ENCODE measurements at places on chromosomes 11 and 22.
A peak's percentile ranks its signal among the peaks of the same experiment; 100 is the strongest.

GRCh38 chr11:83836065-83836464, 549.9 kb upstream of the CCDC90B start:
- no peak for DNase-seq

DNA sequence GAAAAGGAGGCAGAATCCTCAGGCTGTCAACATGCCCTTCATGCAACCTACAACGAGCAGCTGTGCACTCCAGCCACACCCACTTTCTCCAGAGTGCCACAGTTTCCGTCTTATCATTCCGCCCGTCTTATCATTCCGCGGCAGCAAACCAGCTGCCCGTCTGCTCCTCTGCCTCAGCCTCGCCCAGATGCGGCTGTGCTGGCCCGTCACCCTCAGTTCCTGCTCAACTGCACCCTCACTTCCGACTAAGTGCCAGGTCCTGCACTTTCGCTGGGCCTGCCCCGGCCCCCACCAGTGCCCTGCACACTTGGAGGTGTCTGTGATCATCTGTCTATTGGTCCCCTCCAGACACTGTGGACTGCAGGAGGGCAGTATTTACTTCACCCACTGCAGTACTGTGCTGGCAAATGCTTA, 43.7 kb downstream of the MICAL3 start:
- DNase-seq = no peak

DNA sequence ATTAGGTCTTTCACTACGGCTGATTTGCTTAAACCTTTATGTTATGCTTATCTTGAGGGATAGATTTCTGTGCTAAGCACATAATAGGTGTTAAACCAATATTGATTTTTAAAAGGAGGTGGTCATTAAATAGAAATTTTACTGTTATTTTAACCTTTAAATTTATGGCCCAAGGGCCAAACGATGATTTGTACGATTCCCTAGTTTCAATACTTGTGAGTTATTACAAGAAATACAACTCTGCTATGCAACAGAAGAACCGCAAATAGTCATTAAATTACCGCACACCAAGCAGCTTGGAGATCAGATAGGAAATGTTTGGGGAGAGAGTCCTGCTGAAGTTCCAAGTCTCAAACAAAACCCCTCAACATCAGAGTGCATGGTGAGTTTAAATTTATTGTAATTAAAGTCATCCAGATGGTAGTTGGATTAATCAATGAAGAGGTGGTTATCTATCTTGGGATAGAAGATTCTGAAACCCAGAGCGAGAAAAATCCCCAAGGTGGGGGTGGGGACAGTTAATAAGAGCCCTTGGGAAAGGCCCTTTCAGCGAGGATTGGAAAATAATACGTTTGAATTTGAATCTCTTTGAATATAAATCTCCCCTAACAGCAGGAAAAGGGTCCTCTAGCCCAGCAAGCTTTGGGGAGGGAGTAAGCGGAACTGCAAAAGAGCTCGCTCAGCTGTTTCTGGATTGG, 805 bp upstream of the QSER1 start:
- peak; percentile 32 for DNase-seq

- DNase-seq = no peak
Measured at GRCh38 chr11:95915051-95915450, 8.9 kb downstream of the MTMR2 start.

GRCh38 chr11:108568195-108568858, 25.2 kb downstream of the EXPH5 start:
- no peak for DNase-seq

GRCh38 chr11:83156996-83157593, at the start of gene PCF11:
Gene PCF11, plus strand, starts transcription at chr11:83157131. Its CDS starts 309 bp downstream, at chr11:83157440.
- DNase-seq = peak; percentile 93

DNA sequence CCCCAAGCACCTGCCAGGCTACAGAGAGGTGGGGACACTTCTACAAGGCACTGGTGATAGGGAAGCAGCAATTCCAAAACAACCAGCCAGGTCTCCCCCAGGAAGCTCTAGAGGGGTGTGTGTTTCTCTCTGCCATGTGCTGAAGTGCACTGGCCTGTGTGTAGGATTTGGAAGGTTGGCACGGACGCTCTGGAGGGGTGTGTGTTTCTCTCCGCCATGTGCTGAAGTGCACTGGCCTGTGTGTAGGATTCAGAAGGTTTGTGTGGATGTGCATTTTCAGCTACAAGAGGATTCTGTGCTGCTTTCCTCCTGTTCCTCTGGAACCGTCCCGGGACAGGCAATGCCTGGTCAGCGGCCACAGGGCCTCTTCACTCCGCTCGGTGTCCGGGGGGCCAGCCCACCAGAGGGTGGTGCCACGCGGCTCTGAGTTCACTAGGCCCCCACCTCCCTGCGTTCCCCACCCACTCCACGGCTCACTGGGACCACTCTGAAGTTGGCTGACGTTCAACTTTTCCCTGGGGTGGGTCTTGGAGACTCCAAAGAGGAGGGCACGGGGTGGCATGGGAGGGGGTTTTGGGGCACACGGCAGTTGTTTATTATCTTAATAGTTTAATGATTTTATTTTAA, 552.8 kb downstream of the BRD1 start:
- DNase-seq = no peak

- DNase-seq = no peak
Measured at GRCh38 chr22:43276321-43276720, 66.9 kb downstream of the SCUBE1 start.

- no peak for DNase-seq
Measured at GRCh38 chr22:26848244-26848920, 191.0 kb downstream of the MIAT start.

DNA sequence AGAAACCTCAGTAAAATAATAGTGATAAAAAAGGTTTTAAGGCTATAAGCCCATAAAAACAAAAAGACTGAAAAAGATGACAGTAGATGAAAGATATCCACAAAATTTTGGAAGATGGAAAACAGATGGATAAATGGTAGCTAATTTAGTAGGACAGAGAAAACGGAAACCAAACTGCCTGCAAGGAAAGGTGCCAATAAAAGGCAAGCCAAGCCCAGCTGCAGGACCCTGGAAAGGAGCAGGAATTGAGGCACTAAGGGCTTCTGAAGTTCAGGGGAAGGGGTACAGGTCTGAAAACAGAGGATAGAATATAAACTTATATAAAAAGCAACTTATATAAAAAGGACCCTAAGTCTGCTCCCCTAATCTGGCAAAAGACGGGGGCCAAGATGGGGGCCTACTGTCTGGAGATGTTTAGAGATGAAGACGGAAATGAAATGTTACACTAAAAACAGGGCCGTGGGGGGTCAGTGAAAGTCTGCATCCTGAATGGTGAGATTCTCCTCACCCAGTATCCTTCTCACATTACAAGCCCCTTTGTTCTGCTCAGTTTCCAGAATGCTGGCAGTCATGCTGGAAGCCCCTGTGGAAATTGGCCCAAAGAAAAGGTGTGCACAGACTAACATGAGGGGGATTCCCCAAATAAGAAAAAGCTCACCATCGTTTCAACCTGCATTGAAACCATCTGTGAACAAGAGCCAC, 269.3 kb upstream of the PITPNB start:
- DNase-seq = no peak

DNA sequence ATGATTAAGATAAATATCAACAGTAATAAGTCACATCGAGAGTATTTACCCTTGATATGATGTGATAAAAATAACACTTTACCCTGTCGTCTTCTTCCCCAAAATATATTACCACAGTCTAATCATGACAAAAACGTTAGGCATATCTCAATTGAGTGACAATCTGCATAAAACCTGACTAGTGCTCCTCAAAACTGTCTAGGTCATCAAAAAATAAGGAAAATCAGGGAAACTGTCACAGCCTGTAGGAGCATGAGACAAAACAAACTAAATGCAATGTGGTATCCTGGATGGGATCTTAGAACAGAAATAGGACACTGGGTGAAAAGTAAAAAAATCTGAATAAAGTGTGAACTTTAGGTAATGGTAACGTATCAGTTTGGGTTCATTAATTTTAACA, 19.4 kb upstream of the ANO5 start:
- DNase-seq = no peak

DNA sequence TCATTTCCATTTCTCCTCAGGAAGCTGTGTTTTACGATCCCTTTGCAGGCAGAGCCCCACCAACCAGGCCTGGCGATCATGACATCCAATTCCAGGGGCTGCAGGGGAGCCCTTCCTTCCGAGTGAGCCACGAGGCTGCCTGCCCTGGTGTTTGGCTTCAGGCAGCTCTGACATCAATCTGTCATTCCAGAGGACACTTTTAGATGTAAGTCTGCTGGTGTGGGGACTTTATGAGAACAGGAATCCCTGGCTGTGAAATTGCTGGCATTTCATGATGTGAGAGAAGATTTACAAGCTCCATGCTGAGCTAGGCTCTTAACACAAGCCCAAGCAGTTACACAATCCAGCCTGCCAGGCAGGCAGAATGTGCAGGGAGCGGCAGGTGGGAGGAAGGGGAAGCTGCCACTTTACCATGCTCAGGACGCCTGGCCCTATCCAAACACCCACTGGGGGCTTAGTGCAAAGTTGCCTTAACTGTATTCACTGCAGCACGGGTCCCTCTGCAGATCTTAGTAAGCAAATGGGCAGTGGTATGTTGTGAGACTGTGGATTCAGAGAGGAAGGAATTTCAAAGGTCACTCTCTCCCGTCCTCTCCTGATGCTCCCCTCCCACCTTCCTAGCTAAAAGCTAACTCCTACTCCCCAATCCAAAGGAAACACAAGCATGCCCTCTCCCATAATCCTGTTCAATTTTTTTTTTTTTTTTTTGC, 43.4 kb upstream of the MICAL2 start:
- no peak for DNase-seq

DNA sequence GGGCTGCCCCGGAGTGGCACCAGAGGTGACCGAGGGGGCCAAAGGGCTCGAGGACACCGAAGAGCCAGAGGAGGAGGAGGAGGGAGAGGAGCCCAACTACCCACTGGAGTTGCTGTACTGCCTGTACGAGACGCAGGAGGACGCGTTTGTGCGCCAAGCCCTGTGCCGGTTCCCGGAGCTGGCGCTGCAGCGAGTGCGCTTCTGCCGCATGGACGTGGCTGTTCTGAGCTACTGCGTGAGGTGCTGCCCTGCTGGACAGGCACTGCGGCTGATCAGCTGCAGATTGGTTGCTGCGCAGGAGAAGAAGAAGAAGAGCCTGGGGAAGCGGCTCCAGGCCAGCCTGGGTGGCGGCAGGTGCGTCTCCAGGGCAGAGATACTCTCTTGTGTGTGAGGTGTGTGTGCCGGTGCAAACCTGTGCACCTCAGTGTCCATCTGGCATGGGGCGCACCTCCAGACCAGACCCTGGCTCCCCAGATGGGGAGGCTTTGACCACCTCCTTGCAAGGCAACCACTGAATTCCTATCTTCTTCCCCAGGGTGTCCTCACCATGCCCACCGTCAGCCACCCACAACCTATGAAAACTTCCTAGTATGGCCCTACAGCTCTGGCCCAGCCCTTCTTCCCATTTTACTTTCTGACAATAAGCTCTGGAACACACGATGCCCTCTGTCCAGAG, 3.4 kb downstream of the NLRP6 start:
- no peak for DNase-seq

- no peak for DNase-seq
Measured at GRCh38 chr11:18171377-18172000, 1.1 kb upstream of the MRGPRX4 start.

- no peak for DNase-seq
Measured at GRCh38 chr11:61059260-61059752, 43.0 kb upstream of the CD5 start.

DNA sequence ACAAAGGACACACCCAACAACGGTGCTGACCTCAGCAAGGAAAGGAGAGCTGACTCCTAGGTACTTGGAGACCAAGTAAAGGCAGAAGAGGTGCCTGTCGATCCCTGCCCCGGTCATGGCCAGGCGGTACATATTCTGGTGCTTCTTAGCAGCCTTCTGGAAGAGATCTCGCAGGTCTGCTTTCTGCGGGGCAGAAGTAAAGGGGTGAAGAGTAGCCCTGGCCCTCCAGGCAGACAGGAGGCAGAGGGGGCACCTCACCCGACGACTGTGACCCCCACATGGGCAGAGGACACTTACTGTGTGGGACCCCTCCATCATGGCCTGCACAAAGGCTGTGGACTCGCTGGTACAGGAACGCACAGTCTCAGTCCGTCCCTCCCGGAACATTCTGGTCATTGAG, 7.4 kb downstream of the CPT1B start:
- no peak for DNase-seq

DNA sequence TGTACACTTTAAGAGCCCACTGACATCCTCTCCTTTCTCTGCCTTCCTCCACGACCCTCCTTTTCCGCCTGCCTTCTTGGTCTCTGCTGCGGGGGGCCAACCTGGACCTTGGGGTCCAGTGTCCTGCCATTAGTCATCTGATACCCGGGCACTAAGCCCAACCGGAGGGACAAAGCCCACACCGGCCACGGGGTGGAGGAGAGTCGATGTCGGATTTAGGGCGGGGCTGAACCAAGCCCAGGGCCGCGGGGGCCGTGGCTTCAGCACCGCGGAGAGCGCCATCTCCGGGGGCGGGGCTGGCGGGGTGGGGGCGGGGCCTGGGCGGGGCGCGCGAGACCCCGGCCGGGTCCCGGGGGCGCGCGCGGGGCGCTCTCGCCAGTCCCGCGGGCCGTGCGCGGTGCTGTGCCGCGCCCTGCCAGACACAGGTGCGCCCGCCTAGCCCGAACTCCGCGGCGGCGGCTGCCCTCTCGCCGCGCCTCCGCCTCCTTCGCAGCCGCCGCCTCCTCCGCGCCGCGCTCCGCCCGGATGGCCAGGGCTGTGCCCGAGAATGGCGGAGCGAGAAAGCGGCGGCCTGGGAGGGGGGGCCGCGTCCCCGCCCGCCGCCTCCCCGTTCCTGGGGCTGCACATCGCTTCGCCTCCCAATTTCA, at the start of gene MAPK8IP1:
TSS of gene MAPK8IP1 (plus strand) at position 378 of the 647 bp plus-strand sequence. CDS start at position 548, 170 bp downstream.
- DNase-seq = peak; percentile 86

- DNase-seq = no peak
Measured at GRCh38 chr11:3907590-3907989, 52.1 kb downstream of the STIM1 start.

DNA sequence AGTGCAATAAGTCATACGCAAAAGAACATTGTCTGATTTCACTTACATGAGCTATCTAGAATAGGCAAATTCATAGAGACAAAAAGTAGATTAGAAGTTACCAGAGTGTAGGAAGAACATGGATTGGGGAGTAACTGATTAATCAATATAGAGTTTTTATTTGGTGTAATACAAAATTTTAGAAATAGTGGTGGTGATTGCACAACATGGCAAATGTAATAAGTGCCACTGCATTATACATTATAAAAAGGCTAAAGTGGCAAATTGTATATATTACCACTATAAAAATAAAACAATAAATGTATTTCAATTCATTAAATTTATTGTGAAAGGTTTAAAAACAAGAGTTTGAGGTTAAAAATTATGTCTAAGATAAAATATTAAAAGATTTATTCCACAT, 8.7 kb upstream of the OR51B4 start:
- no peak for DNase-seq

GRCh38 chr11:110062247-110062646, 30.9 kb upstream of the ZC3H12C start:
- no peak for DNase-seq

DNA sequence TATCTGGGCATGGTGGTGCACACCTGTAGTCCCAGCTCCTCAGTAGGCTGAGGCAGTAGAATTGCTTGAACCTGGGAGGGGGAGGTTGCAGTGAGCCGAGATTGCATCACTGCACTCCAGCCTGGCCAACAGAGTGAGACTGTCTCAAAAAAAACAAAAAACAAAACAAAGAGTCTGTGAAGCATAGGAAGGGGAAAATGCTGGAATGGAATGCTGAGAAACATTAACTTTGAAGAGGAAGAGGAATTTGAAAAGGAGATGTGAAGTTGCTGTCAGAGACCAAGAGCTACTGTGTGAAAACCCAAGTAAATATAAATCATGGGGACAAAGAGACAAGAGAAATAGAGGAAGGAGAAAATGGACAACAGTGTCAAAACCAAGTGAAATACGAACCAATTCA, 455.1 kb upstream of the ARHGAP42 start:
- DNase-seq = no peak

Data from GM13977 (cell line).